ENCODE measurements at places on chromosomes 7 and 10.

DNA sequence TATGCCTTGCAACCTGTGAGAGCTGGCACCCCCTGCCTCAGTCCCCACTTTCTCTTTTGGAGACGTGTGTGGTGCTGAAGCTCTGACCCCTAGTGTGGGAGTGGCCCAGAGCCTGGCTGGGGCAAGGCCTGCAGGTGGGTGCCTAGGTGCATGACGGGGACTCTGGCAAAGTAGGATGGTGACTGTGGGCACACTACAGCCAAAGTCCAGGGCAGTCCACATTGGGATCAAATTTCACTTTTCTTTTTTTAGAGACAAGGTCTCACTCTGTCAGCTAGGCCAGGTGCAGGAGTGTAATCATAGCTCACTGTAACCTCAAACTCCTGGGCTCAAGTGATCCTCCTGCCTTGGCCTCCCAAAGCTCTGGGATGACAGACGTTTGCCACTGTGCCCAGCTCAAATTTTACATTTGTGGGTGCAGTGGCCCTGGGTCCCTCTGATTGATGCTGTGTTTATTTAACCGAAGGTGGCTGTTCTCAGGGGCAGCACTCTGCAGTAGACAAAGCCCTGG is 52.3 kb downstream of the NEURL1 start:
- no peak for DNase-seq

DNA sequence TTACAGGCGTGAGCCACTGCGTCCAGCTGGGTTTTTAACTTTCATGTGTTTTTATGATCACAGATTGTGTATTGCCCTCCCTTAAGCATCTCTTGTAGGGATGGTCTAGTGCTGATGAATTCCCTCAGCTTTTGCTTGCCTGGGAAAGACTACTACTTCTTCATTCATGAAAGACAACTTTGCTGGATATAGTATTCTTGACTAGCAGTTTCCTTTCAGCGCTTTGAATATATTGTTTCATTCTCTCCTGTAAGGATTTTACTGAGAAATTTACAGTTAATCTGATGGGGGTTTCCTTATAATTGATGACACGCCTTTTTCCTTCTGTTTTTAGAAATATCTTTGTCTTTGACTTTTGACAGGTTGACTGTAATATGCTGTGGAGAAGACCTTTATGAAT is 33.2 kb downstream of the STK31 start:
- DNase-seq: no peak

- peak; percentile 9 for DNase-seq
These were observed 271.6 kb downstream of the RPS24 start for GRCh38 chr10:78305311-78305710.

DNA sequence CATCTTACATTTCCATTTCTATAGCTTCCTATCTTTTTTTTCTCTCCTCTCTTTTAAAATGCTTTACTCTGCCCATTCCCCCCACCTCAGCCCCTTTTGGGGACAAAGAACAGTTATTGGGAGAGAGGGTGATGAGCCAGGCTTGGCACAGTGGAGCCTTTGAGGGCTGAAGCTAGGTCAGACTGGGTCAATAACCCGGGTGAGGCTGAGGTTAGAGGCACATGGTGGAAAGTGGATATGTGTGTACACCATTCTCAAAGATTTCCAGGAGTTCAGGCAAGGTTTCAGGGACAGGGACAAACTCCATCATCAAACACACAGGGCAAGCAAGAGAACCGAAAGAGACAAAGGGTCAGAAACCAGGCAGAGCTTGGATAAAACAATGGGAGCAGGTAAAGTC is 11.5 kb downstream of the ABCB4 start:
- no peak for DNase-seq

- DNase-seq: no peak
These were observed 185.1 kb downstream of the CTTNBP2 start for GRCh38 chr7:117688126-117688525.

DNA sequence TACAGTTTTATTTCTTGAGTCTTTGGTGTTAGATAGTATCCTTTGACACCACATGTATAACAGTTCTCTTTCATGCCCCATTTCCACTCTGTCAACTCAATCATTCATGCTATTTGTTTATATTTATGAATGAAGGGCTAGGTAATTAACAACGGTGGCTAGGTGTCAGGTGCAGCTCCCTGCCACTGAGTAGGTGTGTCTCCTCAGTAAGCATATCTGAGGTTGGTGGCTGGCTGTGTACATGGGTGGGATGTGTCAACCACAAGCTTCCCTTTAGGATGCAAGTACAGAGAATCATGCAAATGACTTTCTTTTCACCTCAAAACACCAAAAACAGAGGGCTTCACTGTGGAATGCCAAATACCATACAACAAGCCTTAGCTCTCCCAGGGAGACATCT is 83.4 kb downstream of the ZNF365 start:
- no peak for DNase-seq

DNA sequence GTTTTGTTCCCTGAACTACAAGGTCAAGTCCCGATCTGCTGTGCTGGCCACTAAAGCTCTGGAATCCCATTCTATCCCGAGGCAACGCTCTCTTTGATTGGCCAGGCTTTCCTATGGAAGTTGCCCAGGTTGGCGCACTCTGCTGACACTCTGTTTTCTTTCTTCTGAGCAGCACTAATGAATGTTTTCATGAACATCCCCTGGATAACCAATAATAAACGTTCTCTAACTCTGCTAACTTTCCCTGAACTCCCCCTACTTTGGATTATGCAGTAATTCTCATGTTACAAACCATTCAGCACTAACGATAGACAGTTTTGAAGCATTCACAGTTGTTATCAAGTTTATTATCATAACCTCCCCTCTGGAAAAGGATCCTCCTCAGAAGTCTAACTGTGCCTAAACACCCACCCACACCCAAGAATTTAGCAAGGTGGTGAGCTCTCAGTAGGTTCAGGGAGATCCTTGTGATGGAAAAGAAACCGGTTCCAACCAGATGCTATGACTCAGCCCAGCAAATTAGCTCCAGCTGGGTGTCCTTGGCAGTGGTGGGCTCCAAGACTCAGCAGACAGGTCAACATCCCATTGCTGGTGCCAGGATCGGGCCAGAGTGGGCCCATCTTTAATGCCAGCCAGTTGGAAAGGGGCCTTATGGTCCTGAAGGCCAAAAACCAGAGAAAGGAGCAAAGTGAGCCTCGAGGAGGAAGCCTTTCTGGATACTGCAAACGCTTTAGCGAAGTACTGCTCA is 68.4 kb downstream of the CREB3L2 start:
- no peak for DNase-seq

DNA sequence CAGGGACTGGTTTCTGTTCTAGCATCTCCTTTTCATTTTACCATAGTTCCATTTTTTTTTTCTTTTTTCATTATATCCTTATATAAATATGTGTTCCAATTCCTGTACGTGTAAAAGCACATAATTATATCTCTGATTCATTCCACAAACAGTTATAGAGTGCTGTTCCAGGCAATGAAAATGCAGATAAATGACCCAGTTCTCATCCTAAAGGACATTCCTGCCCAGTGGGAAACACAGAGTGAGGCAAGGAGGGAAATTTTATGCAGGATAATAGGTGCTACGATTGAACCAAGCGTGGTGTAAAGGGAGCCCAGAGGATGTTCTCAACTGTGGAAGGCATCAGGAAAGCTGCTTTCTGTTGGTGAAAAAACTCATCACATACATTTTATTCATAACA is 408.1 kb downstream of the GATA3 start:
- DNase-seq: no peak

DNA sequence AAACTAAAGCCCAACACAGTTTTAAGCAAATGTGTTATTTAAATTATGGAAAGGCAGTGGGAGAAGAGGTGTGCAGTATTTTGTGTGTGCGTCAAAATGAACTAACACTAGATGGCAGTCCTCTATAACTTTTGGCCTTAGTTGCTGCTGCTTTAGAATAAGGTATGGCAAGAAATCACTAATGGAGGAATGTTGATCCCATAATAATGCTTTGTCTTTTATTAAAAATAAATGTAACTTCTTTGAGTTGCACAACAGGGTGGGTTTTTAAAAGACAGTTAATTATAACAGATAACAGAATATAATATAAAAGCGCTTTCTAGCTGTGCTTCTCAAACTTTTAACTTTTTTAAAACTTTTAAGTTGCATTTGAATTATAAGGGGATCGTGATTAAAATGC is 56.4 kb downstream of the BBS9 start:
- no peak for DNase-seq

DNA sequence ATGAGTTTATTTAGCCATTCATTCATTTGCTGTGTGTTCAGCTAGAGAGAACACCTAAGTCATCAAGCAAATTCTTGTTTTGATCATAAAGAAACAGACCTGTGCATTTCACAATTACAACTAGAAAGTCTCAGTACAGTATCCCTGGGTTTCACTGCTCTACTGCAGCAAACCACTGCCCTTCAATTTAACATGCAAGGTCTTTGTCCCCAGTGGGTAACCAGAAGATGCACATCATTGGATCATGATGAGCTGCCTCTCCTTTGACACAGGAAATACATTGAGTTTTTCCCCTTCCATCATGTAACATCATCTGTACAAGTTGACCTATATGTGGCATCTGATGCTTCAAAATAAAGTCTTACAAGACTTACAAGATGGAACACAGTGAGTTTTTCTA is 70.5 kb upstream of the MRLN start:
- no peak for DNase-seq

DNA sequence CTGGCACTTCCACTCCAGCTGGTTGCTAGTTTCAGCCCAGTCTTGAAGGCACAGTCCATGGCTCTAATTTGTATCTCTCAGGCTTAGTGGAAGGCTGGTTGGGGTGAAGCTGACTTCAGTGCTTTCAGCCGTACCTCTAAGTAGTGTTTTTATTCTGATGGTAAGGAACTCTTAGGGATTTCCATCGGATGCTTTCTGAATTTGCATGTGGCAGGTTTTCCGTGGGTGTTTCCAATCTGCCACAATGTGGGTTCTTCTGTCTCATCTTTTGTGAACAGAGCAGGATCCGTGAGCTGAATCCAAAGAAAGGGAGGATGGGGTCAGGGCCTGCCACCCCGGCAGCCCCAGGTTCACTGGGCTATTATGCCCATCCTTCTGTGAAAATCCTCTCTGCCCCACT is 607.9 kb upstream of the MKI67 start:
- no peak for DNase-seq

GRCh38 chr10:133309720-133310398 is 1.1 kb downstream of the ZNF511 start:
- DNase-seq: no peak

GRCh38 chr10:8044331-8044907 is 10.1 kb upstream of the GATA3 start:
- no peak for DNase-seq
